Fibroblast of skin of left biceps (primary cell): ENCODE measurements at places on chromosomes 7 and 10.
A peak's percentile ranks its signal among the peaks of the same experiment; 100 is the strongest.

DNA sequence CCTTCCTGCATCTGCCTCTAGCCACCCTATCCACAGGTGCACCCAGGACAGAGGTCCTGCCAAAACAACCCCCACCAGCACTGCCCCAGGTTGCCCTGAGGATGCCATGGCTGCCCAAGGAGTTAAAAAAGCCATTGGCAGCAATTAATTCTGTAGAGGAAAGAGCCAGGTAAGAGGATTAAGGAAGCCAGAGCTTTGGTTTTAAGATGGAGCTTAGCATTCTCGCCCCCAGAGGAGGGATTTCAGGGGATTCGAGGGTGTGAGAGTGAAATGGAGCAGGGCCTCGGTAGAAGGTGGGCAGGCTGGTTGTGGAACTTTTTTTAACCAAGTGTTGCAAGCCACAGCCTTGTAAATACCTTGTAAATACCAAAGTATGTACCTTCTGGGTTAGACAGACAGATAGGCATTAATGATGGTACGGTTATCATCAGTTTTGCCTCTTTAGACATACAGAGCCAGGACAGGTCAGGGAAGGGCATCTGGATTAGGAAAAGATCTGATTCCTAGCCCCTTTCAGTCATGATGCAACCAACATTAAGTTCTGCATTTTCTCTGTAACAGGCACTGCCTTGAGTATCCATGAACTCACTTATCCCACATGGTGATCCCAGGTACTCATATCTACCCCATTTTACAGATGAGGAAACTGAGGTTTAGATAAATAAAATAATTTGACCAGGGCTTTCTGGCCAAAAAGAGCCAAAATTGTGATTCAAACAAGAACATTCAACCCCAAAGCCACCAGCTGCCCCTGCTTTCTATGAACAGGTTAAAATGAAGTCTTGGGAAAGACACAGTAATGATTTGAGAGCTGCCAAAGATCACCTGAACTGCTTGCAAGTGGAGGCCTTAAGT lies 120.7 kb upstream of the PPIF start:
- no peak for DNase-seq

- DNase-seq = no peak
Measured at GRCh38 chr10:113524539-113525490, 28.0 kb upstream of the HABP2 start.

DNA sequence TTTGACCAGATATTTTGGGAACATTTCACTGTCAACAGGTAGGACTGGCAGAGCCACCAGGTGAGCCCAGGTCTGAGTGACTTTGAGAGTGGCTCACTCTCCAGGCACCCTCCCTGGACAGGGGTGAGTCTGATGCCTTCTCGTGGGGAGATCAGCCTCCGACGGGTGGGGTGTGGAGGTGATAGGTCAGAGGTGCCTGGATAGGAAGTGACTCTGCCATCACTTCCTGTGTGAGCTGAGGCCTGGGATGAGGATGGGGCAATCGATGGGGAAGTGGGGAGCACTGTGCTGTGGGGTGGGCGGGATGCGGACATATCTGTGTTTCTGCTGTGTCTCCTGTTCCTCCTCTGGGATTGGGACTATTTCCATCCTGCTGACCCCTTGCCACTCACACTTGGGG lies 34.6 kb downstream of the IFT22 start:
- DNase-seq = no peak

GRCh38 chr10:44950326-44951225 lies 9.0 kb upstream of the RASSF4 start:
- no peak for DNase-seq

- peak; percentile 70 for DNase-seq
Measured at GRCh38 chr7:120168066-120168465, 104.9 kb upstream of the KCND2 start.

DNA sequence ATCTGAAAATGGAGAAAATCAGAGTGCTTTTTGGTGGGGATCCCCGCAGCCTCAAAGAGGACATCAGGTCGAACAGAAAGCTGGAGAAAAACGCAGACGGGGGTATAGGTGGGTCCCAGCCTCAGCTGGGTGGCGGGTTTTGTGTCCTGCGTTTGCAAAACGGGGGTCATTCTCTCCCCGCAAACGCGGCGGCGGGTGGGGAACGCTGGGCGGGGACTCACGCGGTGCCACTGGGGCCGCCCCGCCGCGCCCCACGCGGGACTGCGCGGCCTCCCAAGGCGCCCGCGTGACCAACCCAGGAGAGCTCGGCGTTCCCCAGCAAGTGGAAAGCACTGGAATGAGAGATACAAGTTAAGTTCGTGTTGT lies 806 bp upstream of the VIPR2 start:
- DNase-seq = no peak

DNA sequence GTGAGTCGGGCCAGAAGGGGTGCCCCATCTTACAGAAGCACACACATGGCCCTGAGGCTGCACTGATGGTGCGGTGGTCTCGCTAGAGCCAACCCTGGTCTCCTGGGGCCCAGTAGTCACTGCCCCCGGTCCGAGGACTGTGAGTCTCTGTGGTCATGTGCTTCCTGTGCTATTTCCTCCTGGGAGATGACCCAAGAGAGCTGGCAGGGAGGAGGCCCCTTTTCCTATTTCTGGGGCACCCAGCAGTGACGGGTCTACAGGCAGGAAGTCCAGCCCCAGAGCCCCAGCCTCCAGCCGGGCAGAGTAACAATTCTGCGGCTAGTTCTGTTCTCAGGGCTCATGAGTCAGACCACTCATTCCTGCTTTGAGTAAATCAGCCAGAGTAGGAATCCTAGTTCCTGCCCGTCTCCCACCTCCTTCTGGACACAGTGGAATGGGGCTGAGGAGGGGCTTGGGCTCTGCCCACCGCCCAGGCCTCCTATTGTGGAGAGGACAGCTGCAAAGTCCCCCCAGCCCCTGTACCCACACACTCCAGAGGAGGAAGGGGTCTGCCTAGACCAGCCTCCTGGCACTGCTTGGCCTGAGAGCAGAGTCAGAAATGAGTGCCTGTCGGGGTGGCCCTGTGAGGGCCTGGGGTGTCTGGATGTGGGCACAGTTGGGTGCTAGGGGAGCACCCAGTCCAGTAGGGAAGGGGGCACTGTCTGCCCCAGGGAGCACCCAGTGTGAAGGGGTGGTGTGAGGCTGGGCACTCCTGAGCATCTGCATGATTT lies 80.5 kb upstream of the PPIF start:
- peak; percentile 51 for DNase-seq
